Mesothelial cell of epicardium (in vitro differentiated cells): ENCODE measurements at places on chromosomes 12 and 14.

DNA sequence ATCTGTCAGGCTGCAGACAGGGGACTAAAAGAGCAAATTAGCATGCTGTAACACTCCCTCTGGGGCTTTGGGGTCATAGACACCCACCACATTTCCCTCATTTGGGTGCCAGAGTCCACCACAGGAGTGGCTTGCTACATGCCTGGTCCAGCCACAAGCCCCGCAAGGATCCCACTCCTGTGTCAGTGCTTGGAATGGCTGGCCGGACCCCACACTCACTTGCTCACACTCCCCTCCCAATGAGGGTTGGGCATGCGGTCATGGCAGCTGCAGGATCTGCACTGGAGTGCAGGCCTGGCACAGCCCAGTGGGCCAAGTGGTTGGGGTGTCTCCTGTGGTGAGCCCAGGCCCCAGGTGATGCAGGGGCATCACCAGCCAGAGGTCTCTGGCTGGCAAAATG lies 59.9 kb downstream of the TSPAN19 start:
- H3K27me3 ChIP-seq: no peaks in the 10 kb centered on the region
- H3K4me3 ChIP-seq: no peak overlapping the region
- H3K27ac ChIP-seq: no peak overlapping the region
- no peaks in the 10 kb centered on the region for H3K36me3 ChIP-seq
- H3K4me1 ChIP-seq: peaks cover 6% of the 10 kb centered on the region

- no peak overlapping the region for H3K27ac ChIP-seq
- no peaks in the 10 kb centered on the region for H3K27me3 ChIP-seq
- H3K4me1 ChIP-seq: peaks cover 51% of the 10 kb centered on the region
- no peak overlapping the region for H3K4me3 ChIP-seq
- no peaks in the 10 kb centered on the region for H3K36me3 ChIP-seq
Observed at GRCh38 chr14:33762161-33762851, 188.6 kb downstream of the EGLN3 start.

DNA sequence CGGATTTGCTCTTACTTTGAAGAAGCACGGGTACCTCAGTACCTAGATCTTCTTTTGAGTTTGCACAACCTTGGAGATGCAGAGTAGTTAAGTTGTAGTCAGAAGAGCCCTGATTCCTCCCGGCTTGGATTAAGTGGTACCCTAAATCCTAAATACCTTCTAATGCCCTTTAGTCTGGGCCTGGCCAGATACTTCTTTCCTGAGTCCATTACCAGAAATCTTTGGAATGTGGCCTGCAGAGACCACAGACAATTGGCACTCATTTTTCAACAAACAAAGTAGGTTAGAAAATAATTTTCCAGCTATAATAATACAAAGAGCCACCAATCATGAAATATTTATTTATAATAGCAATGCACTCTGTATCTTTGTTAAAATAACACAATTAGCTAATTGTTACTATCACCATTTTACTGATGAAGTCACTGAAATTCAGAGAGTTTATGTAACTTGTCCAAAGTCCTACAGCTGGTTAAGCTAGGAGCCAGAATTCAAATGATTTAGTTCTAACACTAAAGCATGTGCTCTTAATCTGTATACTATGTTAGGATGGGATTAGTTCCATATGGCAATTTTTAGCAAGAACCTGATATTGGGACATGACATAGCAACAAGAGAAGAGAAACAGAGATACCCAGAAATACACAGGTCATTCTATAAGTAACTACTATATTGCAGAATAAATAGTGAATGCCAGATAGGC lies 132.1 kb upstream of the PDZRN4 start:
- H3K27ac ChIP-seq: no peak overlapping the region
- H3K4me1 ChIP-seq: peaks cover 5% of the 10 kb centered on the region
- H3K36me3 ChIP-seq: no peaks in the 10 kb centered on the region
- H3K27me3 ChIP-seq: no peaks in the 10 kb centered on the region

DNA sequence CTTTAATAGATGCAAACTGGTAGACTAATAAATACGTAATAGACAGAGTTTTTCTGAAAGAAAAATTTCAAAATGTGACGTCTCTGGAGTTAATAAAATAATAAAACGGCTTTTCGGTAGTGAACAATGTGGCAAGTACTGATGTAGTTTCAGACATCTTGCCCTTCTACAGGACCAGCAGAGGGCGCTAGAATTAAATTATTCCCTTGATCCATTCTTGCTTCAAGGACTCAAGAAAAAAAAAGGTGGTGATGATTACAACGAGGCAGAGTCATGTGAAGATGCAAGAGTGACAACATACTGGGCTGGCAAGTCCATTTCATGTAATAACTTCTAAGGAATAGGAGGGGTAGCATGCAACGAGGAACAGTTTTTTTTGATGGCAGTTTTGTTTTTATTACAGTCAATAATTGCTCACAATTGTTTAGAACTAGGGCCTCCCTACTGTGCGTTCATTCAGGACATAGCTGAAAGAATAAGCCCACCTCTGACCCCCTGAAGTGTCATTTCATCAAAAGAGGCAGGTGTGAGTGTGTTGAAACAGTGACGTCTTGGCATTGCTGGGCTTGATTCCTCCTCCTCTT lies 101.0 kb upstream of the GZMB start:
- peaks cover 2% of the 10 kb centered on the region for H3K4me1 ChIP-seq
- H3K36me3 ChIP-seq: no peaks in the 10 kb centered on the region
- no peak overlapping the region for H3K27ac ChIP-seq
- peaks cover 4% of the 10 kb centered on the region for H3K27me3 ChIP-seq
- no peak for DNase-seq
- H3K4me3 ChIP-seq: no peak overlapping the region

GRCh38 chr12:159156-159782 lies 54.7 kb downstream of the SLC6A12 start:
- peaks cover 2% of the 10 kb centered on the region for H3K4me1 ChIP-seq
- no peaks in the 10 kb centered on the region for H3K36me3 ChIP-seq
- H3K4me3 ChIP-seq: no peak overlapping the region
- H3K27ac ChIP-seq: no peak overlapping the region
